ENCODE measurements at places on chromosomes 1 and 21.

DNA sequence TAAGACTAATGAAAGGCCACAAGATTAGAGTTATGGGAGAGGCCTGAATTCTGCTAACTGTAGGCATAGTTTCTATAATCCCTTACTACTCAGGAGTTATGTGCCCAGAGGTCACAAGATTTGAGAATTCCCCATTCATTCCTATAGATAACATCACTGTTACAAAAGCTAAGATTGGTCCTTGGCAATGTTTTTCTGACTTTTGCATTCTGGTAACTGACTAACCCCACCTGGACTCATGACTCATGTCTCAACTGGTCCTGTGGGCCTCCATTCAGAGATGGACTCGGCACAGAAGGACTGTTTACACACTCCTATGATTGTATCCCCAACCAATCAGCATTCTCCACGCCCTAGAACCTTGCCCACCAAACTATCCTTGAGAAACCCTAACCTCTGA, 249.0 kb upstream of the ZP4 start:
- DNase-seq: no peak

DNA sequence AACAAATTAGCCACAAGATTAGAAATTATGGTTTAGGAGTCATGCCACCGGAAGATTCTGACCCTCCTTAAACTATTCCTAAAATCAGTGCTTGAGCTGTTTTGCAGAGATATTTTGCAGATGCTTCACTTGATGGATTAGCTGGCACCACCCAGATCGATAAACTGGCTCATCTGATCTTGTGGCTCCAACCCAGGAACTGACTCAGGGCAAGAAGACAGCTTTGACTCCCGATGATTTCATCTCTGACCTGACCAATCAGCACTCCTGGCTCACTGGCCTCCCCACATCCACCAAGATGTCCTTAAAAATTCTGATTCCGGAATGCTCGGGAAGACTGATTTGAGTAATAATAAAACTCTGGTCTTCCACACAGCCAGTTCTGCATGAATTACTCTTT, 221.6 kb downstream of the RHOU start:
- DNase-seq: no peak

GRCh38 chr1:203929741-203930309, 68.4 kb downstream of the SNRPE start:
- DNase-seq: no peak

GRCh38 chr1:109040989-109041620, 797 bp downstream of the WDR47 start:
- no peak for DNase-seq

DNA sequence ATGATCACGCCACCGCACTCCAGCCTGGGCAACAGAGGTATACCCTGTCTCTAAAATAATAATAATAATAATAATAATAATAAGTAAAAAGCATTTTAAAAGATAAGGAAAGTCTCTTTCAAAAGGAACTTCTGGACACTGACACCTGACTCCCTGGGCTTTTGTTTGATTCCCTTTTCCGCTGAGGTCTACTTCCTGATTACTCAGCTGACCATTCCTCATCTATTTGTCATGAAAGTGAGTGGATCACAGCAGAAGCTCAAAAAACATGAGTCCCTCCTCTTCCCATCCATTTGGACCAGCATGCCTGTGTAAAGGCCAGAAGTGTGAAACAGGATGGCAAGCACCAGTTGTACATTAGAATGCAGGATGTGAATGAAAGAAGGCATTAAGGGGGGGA, 61.1 kb upstream of the FBXO28 start:
- DNase-seq: no peak

- DNase-seq: no peak
Observed at GRCh38 chr1:147760481-147761260, at the start of gene GJA5. Gene GJA5, minus strand, starts transcription at chr1:147760602. Its CDS starts 1,364 bp downstream, at chr1:147759238.

GRCh38 chr1:31855038-31855845, 39.4 kb upstream of the SPOCD1 start:
- no peak for DNase-seq

GRCh38 chr1:227124473-227124872, 184.4 kb downstream of the COQ8A start:
- DNase-seq: no peak

DNA sequence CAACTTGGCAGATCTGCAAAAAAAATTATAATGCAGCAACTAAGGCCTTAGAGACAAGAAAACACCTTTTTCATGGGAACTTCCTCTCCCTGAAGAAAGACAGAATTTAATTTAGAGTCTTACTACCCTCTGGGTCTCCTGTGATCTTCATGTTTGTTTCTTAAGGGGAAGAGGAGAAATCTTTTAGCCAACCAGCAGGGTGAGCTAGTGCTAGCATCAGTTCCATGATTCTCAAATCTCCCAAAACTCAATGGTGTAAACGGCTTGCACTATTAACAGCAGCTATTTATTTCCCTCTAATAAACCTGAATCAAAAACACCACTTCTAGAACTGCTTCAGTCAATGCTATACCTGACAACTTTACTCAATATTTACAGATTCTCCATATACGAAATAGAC, 3.8 kb downstream of the ZNF644 start:
- no peak for DNase-seq

- no peak for DNase-seq
Observed at GRCh38 chr1:55329091-55329490, 113.9 kb upstream of the USP24 start.

- no peak for DNase-seq
Observed at GRCh38 chr1:27569088-27569460, 34.9 kb downstream of the AHDC1 start.

GRCh38 chr1:198671136-198671535, 32.3 kb downstream of the PTPRC start:
- no peak for DNase-seq

GRCh38 chr1:158951956-158952355, 20.6 kb downstream of the PYHIN1 start:
- no peak for DNase-seq

- DNase-seq: peak; percentile 94
Observed at GRCh38 chr1:162023547-162024501, at the start of gene OLFML2B. Gene OLFML2B, minus strand, starts transcription at chr1:162023869. Its CDS starts 439 bp downstream, at chr1:162023430.

- DNase-seq: no peak
Observed at GRCh38 chr1:12456979-12457378, 161.0 kb downstream of the DHRS3 start.

DNA sequence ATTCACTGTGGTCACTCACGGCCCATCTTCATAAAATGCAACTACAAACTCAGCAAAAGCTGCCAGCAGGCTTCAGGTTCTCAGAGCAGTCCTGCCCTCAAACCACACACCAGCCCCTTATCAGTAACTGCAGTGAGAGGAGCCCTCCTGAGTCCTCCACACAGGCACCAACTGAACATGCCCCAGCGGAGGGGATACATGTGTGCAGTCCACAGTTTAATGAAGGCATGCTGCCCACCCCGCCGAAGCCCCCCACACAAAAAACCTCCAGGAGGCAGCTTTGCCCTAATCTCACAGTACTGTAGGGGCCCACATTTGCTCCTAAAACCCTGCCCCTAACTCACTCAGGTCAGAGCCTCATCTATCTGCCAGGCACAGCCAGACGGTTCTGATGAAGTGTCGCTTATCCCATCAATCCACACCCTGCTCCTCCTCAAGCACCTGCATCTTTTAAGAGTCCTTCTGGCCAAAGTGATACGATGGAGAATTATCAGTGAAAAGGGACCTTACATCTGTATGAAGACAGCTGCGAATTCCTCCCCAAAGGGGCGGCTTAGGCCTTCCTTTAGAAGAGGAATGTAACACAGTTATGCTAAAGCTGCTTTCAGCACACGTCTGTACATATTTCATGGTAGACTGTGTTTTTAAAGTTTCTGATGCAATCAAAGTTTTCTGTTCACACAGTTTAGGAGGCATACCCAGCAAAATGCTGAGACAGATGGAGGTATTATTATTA, 3.5 kb downstream of the ABCB10 start:
- no peak for DNase-seq

DNA sequence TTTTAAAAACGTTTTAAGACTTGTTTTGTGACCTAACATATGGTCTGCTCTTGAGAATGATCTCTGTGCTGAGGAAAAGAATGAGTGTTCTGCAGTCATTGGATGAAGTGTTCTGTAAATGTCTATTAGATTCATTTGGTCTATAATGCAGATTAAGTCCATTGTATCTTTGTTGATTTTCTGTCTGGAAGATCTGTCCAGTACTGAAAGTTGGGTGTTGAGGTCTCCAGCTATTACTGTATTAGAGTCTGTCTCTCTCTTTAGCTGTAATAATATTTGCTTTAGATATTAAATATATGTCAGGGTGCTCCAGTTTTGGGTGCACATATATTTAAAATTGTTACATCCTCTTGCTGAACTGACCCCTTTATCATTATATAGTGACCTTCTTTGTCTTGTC, 43.2 kb downstream of the CELF3 start:
- DNase-seq: no peak

DNA sequence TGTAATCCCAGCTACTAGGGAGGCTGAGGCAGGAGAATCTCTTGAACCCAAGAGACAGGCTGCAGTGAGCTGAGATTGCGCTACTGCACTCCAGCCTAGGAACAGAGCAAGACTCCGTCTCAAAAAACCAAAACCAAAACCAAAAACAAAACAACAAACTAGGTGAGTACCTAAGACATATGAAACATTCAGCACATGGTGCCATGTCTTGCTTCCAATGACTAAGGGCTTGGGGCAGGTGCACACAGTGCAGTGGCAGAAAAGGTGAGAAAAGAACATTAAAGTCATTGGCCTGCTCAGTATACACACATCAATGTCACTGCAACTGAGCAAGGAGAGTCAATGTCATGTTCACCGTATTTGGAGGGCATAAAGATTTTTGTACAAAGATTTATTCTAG, 4.1 kb upstream of the ACTA1 start:
- DNase-seq: no peak

- no peak for DNase-seq
Observed at GRCh38 chr21:32459972-32460371, 47.5 kb downstream of the EVA1C start.

GRCh38 chr1:86119214-86119764, 37.3 kb downstream of the COL24A1 start:
- no peak for DNase-seq

DNA sequence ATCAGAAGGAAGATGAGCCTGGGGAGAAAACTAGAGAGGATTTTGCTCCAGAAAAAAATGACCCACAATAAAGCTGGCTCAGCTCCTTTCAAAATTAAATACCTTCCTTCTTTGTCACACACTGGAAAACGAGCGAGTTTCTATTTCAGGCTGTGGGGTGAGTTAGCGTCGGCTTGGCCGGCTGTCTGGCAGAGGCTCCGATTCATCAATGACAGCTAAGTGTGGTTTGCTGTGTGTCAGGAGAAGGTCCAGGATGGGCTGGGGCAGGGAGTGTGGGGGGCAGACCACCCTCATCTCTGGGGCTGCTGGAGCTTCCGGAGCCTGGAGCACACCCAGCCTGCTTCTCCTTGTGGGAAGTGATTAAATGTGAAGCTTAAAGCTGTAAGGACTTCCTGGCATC, 120.2 kb downstream of the ETS2 start:
- peak; percentile 91 for DNase-seq

- DNase-seq: no peak
Observed at GRCh38 chr1:222914861-222915632, 100.2 kb downstream of the DISP1 start.

DNA sequence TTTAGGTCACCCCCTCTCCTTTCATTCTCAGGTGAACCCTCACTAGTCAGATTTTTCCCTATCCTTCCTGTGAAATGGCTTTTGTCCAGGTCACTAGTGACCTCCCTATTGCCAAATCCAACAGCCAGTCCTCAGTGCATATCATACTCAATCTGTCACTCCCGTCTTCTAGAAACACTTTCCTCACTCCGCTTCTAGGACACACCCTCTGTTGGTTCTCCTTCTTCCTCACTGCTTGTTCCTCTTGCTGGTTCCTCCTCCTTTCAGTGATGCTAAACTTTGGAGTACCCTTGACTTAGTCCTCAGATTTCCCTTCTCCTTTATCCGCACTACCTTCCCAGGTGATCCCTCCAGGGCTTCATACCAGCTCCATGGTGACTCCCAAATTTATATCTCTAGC, 94.3 kb downstream of the RNF220 start:
- DNase-seq: peak; percentile 3
